EL (cell line): ENCODE measurements at places on chromosomes 4 and X.

GRCh38 chrX:20461576-20461975 lies 194.9 kb upstream of the RPS6KA3 start:
- DNase-seq: peak; percentile 16

- no peak for DNase-seq
Measured at GRCh38 chr4:100954046-100954445, 393.3 kb downstream of the PPP3CA start.

GRCh38 chrX:154654925-154655324 lies 1.5 kb upstream of the CTAG2 start:
- DNase-seq: no peak

DNA sequence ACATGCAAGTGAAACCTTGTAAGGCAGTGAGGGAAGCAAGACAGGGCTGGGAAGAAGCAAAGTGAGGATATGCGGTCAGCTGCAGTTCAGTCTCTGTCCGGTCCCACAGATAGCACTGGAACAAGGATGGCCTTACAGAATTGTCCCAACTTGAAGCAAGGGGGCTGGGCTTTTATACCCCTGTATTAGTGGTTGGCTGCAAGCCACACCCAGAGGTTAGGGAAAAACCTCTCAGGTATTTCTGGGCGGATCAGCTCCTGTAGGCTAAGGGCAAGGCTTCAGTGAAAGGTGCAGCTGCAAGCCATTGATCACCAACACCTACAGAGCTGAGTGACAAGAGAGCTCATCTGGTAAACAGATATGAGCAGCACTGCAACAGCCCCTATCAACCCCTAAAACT lies 89.0 kb downstream of the KDR start:
- DNase-seq: no peak

DNA sequence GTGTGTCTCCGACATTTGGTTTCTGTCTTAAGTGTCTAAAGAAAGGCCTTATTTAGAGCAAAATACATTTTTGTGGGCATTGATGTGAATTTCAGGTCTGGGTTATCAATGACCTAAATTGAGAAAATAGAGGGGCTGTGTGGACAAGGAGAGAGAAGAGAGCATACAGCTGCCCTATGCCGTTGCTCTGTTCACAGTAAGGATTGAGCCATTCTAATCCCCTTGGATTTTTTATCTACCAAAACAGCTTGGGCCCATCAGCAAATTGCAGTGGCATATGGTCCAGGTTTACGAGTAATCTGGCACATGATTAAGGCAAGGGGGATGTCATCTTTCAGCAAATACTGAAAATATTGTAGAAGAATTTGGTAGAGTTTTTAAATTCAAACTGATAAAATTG lies 210.2 kb downstream of the ANTXR2 start:
- DNase-seq: no peak
